ENCODE measurements at places on chromosomes 1 and 21.

- DNase-seq = no peak
Observed at GRCh38 chr1:98555814-98556213, 105.7 kb upstream of the SNX7 start.

DNA sequence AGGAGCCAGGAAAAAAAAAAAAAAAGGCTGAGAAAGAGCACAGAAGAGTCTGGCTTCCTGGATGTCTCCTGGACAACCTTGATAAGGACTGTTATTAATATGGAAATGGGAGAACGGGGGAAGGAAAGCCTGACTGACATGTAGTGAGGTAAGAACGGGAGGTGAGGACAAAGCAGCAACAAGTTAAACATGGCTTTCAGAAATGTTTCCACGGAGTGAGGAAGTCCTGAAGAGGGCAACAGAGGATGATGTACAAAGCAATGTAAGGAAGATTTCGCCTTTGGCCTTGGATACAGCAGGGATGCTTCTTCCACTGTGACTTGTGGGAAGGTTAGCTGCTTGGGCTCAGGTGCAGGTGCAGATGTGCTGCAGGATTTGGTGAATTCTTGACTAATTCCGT lies 11.9 kb upstream of the NIBAN1 start:
- DNase-seq = no peak

DNA sequence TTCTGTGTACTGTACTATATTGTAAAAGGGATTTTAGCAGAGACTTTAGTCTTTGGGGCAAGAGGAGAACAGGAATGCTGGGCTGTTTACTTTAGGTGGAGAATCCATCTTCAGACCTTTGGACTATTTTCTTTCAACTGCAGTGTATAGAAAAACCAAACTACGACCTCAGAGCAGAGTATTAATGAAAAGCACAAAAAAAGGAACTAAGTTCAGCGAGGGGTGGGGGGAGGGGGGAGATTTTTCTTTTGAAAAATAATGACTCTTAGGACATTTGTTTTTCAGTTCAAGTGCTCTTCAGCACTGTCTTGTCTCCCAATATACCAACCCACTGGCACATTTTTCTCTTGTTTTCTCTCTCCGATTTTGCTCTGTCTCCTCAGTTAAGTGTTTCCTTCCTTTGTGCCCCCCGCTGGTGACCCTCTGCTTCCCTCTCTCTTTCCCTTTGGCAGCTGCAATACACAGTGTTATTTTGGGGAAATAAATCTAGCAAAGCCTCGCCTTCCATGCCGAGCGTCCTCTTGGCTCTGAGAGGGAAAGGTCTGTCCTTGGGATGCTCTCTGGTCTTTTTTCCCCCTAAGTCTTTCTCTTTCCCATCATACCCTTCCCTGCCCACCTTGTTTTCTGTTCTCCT lies 44.8 kb downstream of the ACP6 start:
- DNase-seq = no peak

DNA sequence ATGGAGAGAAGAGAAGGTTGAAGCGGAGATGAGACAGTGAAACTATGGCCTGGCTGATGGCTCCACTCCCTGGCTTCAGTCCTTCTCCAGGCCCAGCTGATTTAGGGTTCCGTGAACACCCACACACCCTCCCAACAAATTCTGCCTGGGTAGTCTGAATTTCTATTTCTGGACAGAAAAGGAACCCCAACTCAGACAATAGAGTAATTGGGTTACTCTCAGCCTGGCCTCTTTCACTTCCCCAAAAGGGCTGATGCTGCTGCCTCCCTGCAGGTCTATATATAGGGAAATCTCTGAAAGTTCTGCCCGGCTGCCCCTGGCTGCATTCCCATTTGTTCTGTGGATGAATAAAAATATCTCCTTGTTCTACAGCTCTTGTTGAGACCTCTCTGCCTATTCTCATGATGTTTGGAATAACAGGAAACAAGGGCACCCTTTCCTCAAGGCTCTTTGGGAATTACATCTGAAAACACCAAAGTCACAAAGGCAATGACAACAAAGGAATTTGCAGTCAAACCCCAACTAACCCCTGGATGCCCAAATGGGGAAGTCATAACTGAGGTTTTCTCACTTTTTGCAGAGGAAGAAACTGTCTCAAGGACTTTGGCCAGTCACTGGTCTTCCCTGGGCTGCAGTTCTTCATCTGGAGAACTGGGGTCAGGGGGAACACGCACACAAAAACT lies 11.4 kb upstream of the ZSCAN20 start:
- DNase-seq = no peak

DNA sequence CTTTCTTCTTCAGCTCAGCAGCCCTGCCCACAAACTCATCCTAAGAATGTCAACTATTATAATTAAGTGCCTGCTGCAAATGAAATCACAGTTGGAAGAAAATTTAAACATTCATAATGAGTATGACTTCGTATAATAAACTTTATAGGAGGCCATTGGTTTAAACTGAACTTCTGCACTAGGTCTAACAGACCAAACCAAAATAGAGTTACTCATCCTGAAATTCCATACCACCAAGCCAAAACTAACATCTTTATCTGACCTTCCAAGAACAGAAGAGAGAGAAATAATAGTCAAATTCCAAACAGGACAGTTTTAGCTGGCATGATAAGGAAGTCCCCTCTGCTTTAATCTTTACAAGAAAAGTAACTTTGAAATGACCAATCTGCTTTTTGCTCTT lies 472.4 kb upstream of the PRMT6 start:
- DNase-seq = no peak

DNA sequence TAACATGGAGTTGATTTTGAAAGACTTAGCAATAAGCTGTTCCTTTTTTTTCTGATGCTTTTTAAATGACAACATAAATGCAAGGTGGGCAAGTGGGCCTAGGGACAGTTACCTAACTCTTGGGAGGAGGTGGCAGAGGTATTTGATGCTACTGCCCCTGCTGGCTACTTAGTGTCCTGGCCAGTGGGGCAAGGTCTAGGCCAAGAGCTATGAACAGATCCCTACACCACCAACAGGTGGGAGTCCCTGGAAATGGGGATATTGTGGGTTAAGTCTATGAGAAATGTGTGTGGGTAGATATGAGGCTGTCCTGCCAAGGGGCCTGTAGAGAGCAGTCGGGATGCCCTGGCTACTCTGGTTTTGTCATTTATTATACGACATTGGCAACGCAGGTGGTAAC lies 31.3 kb upstream of the B3GALT5 start:
- DNase-seq = no peak

- DNase-seq = no peak
Observed at GRCh38 chr1:45863218-45863617, 59.8 kb downstream of the MAST2 start.

DNA sequence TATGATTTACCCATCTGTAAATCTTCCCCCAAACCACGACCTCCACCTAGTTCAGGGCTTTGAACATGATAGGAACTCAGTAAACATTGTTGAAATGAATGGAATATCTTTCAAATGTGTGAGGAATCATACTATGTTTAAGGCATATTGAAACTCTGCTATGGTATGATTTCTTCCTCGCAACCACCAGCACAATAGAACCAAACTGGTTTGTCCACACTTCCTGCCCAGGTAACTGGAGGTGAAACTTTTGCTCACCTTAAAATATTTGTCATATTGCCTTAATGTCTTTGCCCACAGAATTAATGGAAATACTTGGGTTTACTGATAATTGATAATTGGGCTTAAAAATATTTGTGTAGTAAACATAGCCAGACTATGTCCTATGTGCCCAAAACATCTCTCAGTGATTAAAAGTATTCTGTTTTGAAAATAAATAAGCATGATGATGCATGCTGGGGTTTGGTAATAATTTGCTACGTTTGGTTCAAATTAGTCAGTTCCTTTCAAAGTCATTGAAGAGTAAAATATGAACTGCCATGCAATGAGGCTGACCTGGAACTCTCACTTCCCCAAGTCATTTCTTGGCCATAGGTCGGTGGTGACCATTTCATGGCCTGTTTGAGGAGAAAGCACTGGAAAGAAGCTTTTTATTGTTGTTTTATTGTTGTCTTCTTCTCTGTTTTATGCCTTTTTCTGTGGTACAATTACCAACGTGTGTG lies 73.3 kb downstream of the TNFSF18 start:
- DNase-seq = no peak

DNA sequence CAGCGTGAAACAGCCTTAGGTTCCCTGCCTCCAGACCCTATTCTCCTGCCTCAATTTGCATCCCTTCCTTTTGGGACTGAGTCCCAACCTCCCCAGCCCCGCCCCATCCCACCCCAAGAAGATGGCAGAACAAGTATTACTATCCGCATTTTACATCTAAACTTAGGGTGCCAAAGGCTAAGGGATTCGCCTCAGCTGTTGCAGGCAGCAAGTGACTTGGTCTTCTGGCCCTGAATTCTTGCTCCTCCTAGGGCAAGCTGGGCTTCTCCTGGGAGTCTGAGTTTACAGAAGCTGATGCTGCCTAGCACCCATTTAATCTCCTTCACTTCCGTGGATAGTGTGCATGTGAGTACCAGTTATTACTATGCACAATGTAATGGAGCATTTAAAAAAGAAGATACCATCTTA lies 161.3 kb upstream of the NR5A2 start:
- no peak for DNase-seq

GRCh38 chr1:199704231-199704630 lies 323.3 kb upstream of the NR5A2 start:
- no peak for DNase-seq

- DNase-seq = no peak
Observed at GRCh38 chr1:31930836-31931592, 7.2 kb downstream of the PTP4A2 start.

- DNase-seq = no peak
Observed at GRCh38 chr1:195590649-195591048, 1017.6 kb downstream of the KCNT2 start.

GRCh38 chr1:114024049-114024448 lies 44.8 kb downstream of the OLFML3 start:
- no peak for DNase-seq
